ENCODE measurements at places on chromosomes 7 and 10.

- DNase-seq = no peak
Observed at GRCh38 chr10:15238555-15239335, 70.3 kb upstream of the NMT2 start.

- no peak for DNase-seq
Observed at GRCh38 chr7:142771353-142771723, 568 bp downstream of the PRSS2 start.

GRCh38 chr10:35532141-35532540, 73.0 kb upstream of the GJD4 start:
- DNase-seq = no peak

DNA sequence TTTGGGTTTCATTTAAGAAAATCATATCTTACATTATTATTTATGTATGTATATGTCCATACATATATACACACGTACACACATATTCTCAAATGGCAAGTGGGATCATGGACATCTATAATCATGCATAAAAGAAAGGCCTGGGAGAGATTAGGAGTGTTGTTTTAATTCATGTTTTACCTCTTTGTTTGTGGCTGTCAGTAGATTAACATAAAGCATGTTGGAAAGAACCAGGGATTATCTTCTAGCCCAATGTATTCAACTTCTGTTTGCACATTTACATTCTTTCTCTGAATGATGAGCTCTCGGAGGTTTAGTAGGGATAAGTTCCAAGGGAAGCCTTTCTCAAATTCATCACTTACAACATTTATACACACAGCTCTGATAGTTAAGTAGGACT, 191.4 kb downstream of the NSUN6 start:
- DNase-seq = no peak

- DNase-seq = no peak
Observed at GRCh38 chr7:50659329-50659965, 94.2 kb upstream of the DDC start.

- DNase-seq = no peak
Observed at GRCh38 chr7:27186668-27187474, 1.8 kb upstream of the HOXA11 start.

GRCh38 chr7:148473703-148474480, 116.7 kb upstream of the C7orf33 start:
- DNase-seq = no peak

DNA sequence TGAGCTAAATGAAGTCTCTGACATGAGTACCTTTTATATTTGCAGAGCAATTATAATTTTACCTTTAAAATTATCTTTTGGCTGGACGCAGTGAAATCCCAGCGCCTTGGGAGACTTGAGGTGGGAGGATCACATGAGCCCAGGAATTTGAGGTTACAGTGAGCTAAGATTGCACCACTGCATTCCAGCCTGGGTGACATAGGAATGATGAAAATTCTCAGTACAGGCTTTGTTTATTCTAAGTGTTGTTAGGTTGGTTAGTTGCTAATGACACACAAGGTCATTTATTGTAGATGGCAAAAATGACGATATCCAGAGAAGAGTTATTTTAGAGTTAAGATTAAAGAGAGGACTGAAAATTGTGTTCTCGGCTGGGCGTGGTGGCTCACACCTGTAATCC, 87.6 kb downstream of the XRCC2 start:
- no peak for DNase-seq

DNA sequence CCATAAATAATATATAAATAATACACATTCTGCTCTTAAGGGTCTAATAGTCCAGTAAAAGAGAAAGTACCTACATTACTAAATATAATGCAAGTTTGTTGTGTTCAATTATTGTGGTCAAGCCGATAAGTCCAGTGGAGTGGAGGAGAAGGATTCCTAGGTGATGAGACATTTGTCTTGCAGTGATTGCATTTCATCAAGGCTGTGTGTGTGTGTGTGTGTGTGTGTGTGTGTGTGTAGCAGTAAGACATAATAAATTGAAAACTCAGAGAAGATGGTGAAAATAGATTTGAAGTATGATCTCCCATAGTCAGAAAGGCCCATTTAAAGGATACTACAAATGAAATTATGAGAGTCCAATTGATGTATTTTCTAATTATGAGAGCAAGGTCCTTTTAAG, 192.5 kb upstream of the SEMA3C start:
- DNase-seq = no peak

DNA sequence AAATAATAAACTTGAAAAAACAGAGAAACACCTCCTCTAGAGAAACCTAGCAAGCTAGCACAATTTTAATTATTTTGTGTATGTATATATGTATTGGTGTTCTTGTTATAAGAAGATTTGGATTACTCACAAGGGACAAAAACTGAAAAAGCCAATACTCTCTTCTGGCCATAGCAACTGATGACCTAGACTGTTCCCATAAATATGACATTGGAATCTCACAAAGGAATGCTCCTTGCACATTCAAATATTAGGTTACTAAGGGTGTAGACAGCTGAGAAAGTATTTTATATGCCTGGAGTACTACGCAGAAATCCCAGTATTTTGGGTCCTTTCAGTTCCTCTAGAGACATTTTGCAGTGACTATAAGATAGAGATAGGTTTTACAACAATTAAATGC, 279.4 kb downstream of the FZD1 start:
- DNase-seq = no peak

DNA sequence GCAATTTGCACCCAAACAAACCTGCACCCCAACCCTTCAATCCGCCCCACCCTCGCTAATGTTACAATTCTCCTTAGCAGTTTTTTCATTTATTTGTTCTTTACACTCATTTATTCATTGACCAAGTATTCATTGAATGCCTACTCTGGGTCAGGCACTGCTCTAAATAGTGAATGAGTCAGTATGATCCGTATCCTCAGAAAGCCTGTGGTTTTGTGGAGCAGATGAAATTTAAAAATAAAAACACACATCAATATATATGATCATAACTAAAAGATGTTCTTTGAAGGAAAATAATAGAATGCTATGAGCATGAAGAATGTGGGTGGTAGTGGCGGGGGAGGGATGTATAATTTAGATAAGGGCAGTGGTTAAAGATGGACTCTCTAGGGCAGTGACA, 13.3 kb downstream of the IFIT5 start:
- no peak for DNase-seq

- no peak for DNase-seq
Observed at GRCh38 chr7:29017713-29018112, 59.6 kb upstream of the TRIL start.

DNA sequence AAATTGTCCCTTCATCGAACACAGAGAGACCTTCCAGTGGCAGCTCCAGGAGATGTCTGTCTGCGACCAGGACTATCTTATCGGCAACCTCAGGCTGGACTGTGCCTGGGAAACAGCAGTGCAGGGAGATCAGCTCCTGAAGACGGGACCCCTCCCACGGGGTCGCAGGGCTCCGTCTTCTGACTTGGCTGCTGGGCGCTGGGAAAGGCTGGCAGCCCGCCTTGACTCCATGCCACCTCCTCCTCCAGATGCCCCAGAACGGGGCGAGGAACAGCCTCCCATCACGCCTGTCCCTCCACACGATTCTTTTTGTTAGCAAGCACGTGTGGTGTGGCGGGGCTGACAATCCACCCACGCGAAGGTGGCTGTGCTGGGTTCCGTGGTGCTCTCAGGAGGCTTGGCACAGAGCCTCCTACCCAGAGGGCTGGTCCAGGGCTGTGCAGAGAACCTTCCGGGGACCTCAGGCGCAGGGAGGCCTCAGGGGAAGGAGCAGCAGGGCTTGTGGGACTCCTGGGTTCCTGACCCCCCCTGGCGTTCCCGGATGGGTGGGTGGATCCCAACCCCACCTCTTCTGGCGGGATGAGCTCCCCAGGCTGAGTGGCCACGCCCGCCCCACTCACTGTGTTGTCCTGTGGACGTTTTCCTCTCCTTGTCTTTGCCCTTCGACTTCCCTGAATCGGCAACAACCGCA, 47.6 kb upstream of the NKX6-2 start:
- DNase-seq = no peak

DNA sequence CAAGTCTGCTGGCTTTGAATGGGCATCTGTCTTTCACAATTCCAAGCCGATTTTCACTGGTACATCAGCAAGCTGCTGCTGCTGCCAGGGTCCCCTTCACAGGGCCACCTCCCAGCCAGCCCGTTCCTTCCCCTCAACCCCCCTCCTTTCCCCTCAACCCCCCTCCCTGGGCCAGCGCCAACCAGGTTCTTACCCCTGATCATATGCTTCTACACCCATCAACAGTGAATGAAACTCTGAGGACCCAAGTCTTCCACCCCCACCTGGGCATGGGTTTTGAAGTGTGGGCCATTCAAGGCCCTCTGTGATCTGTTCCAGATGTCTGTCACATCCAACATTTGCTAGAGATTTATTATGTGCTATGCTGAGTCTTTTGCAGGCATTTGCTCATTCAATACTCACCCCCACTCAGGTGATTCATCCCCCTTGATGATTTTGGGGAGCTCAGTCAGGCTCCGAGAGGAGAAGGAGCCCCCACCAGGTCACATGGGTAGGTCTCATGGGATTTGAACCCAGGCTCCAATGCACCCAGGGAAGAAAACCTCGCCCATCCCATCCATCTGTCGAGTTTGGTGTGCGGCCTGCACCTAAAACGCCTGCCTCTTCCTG, 52.7 kb upstream of the FOXK1 start:
- DNase-seq = no peak

- no peak for DNase-seq
Observed at GRCh38 chr7:117775801-117776200, 97.4 kb downstream of the CTTNBP2 start.

DNA sequence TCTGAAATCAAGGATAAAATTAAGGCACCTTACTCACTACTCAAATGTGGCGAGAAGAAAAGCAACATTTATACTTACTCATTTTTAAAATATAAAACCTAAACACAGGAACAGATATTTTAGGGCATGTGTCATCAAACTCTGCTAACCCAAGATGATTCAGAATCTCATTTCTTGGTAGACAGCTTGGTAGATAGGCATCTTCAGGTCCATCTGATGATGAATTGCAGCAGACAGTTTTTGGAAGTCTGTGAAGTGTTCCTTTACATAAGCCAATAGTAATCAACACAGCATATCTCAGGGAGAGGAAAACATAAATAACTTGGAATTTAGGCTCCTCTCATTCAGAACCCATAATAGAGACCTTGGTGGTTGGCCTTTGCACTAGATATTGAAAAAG, 3.4 kb downstream of the HIPK2 start:
- no peak for DNase-seq

DNA sequence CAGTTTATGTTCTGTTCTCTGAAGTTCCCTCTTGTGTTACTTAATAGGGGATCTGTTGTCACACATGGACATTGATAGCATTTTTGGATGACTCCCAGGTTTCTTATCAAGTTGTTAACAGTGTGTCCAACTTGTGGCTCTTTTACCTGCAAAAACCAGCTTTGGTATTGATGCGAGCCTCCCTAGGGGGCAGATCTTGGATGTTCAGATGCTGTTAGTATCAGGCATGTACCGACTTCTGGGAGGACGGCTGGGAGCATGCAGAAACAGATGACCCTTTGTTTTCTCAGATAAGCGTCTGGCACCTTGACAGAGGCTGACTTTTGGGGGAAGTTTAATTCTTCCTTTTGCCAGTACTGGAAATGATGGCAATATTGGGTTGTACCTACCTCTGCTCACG, 2.2 kb downstream of the PLPP4 start:
- no peak for DNase-seq

DNA sequence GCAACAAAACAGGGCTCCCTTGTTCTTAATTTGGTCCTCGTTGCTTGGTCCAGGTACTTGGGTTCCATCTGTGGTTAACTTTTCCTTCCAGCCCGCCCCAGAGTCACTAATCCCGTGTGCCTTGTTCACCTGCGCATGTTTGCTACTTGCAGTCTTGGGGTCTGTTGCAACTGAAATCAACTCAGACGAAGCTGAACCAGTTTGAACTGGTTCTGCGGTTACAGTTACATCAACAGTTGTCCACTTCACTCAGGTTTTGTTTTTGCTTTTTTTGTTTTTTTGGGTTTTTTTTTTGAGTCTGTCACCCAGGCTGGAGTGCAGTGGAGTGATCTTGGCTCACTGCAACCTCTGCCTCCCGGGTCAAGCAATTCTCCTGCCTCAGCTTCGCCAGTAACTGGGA, 34.7 kb downstream of the TRRAP start:
- no peak for DNase-seq

DNA sequence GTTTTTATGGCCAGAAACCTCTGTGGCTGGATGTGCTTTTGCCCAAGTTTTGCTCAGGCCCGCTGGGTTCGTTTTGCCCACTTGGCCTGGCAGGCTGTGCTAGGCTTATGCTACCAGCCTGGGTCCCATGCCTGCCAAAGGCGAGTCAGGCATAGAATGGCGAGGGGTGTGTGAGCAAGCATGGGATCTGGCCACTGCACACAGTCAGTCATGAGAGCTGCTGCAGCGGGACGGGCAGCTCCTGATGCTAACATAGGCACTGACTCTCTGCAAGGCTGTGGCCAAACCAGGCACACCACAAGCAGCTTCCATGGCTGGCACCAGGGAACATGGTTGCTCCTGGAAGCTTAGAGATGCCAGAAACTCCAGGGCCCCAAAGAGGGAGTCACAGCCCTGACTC, 52.9 kb upstream of the PCDH15 start:
- no peak for DNase-seq

DNA sequence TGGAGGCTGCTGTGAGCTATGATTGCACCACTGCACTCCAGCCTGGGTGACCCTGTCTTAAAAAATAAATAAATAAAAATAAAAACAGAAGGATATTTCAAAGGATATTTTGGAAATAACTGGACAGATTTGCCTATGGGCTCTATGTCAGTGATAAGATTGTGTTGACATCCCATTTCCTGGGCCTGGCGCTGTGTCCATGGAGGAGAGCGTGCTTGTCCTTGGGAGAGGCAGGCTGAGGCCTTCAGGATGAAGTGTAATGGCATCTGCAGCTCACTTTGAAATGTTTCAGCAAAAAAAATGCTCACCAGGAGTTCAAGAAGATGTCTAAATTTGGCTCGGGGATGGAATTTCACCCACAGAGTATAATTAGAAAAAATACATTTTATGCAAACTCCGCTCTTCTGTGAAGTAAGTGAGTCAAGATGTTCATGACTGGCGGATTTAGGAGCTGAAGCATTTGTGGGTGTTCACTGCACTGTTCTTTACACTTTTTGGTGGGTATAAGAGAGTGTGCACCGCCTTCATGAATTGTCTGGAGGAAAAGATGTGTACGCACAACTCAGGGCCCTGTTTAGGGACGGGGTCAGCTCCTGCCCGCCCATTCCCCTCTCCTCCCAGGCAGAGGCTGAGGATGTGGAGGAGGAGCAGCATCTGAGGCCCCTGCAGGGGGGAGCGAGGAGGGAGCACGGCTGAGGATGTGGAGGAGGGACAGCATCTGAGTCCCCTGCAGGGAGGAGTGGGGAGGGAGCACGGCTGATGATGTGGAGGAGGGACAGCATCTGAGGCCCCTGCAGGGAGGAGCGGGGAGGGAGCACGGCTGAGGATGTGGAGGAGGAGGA, 18.5 kb upstream of the FOXL3 start:
- no peak for DNase-seq

GRCh38 chr7:36346260-36346831, 43.3 kb upstream of the ANLN start:
- no peak for DNase-seq

- no peak for DNase-seq
Observed at GRCh38 chr7:100483722-100484672, at the start of gene NYAP1. Gene NYAP1, plus strand, starts transcription at chr7:100483927. Its CDS starts 1,385 bp downstream, at chr7:100485312.

GRCh38 chr7:149599636-149600206, 102.1 kb upstream of the ZNF746 start:
- DNase-seq = no peak

All from stimulated activated CD4-positive, alpha-beta T cell treated with anti-CD3 and anti-CD28 coated beads, TNF-alpha, amount 100 ng/mL, for 1 hour (primary cell).